ENCODE measurements at places on chromosomes 7 and 10.

DNA sequence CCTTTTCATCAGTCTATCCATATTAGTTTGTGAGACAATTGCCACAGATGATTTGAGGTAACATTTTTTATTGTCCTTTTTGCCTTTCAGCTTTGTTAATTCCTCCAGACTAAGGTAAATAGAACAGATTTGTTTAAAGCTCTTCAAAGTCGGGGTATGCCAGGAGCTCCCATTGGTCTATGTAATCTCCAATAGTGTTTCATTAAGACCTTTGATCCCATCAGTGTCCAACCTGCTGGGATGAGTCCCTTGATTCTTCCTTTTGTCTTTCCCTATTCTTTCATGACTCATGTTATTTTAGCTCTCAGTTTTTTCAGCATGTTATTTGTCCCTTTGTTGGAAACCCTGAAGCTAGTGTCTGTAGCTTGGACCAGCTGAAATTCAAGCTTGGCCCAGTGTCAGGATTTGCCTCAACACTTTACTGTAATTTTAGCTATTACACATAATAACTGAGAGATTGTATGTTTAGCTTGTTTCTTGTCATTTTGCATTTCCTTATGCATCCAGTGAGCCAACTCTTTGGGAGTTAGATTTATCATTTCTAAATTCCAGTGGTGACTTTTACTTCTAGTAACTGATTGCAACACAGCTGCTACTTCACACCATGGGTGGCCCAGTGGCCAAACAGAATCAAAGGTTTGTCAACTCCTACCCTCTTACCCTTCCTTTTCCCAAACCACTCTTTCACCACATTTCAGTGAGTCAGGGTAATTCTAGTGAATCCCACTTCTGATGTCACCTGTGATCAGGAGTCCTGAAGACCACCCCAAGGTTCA is 15.3 kb downstream of the AGBL3 start:
- DNase-seq, result no peak

DNA sequence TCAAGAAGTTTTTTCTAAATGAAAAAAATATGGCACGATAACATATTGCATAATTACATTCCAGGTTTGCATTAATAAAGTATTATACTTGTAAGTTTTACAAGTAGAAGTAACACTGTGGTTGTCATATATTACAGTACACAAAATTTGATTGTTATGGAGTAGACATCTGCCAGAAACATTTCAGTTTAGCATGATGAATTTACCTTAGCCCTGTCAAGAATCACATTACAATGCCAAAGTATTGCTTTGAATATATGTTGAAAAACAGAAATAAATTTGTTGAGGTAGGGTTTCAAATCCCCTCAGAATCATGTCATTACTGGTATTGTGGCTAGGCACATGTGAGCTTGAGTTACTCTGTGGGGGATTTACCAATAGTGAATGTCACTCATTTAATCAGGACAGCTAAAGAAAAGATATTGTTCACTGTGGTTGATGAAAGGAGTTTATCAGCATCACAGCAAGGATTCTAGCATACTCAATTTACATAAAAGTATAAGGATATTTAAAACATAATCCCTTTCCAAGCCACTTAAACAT is 112.1 kb downstream of the MDFIC start:
- no peak for DNase-seq

GRCh38 chr7:29372351-29373090 is 177.9 kb downstream of the CHN2 start:
- DNase-seq, result no peak

- no peak for DNase-seq
These were observed 52.8 kb upstream of the PTER start for GRCh38 chr10:16384021-16384420.

GRCh38 chr7:12490107-12490688 is 80.3 kb upstream of the SCIN start:
- no peak for DNase-seq

- DNase-seq, result no peak
These were observed 173.9 kb downstream of the RNLS start for GRCh38 chr10:88409236-88409635.

DNA sequence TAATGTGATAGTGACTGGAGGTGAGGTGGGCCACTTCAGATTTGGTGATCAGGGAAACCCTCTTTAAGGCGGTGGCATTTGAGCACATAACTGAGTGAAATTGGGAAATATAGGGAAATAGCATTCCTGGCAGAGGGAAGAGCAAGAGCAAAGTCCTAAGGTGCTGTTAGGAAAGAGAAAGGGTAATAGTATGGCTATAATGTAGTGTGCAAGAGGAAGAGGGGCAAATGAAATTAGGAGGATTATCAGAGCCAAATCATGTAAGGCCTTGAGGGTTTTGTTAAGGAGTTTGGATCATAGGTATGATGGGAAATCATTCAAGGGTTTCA is 27.8 kb upstream of the CYP26C1 start:
- no peak for DNase-seq

DNA sequence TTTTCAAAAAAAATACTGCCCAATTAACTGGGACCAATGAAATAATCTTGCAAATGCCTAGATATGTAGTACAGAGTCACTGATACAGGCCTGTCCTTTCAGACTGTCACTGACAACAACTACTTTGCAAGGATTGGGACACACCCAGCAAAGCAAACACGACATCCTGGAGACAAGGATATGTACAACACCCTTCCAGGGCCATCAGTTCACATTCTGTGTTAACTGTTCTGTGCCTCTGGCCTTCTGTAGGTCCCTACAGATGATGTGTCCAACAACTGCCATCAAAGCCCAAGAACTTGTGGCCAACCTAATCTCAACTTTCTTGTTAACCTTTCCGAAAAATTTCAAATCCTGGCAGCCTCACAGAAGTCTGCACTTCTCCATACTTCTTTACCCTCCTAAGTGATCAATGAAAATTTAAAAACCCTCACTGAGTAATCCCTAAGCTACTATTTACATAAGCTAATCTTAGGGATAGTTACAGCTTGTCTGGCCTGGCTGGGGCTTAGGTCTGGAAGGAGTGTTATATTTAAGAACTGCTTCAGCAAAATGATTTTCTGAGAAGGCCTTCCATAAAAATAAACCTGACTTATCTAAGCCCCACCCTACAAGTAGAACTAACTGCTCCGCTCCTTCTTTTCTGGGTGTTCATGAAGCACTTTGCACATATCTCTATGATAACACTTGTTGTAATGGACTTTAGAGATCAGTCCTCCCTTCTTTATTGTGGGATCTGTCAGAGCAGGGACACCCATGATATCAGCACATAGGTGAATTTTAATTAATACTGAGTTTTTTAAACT is 21.0 kb downstream of the COBL start:
- DNase-seq, result no peak

DNA sequence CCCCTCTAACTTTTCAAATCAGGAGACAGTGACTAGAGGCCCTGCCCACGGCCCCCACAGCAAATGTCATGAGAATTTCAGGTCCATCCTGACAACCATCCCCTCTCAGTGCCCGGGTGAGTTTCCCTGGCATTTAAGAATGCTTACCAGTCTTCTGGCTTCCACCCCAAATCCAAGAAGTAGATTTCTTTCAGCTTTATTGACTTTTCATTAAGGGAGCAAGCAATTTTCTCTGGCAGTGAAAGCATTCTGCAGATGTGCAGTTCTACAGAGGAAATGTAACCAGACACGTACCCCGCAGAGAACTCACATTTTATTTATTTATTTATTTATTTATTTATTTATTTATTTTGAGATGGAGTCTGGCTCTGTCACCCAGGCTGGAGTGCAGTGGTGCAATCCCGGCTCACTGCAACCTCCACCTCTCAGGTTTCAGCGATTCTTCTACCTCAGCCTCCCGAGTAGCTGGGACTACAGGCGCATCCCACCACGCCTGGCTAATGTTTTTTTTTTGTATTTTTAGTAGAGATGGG is 120.9 kb upstream of the KCTD7 start:
- no peak for DNase-seq

GRCh38 chr7:150396426-150396825 is 17.3 kb downstream of the ZNF775 start:
- no peak for DNase-seq

DNA sequence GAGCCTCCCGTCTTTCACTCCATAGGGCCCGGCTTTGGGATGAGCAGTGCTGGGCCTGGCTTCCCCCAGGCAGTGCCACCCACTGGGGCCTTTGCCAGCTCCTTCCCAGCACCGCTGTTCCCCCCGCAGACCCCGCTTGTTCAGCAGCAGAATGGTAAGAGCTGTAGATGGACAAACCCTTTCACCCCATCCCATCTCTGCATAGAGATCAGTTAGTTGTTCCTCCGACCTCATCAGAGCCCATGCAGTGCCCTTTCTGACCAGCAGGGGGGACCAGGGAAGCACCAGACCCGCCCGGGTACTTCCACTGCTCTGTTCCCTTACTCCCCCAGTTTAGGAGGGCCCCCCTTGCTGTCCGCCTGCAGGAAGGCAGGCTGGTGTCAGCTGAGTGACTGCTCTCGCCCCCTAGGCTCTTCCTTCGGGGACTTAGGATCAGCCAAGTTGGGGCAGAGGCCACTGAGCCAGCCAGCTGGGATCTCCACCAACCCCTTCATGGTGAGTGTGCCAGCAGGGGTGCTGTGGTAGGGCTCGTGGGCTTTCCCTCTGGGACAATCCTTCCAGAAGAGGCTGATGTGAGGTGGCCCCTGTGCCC is 9.8 kb downstream of the SAP25 start:
- peak; percentile 10 for DNase-seq

All from DMS79 treated with DMSO at 0.1 percent for 48 hours (cell line).